ENCODE measurements at places on chromosomes 7 and 10.

- no peak for DNase-seq
Observed at GRCh38 chr7:22662036-22662435, 65.0 kb upstream of the IL6 start.

DNA sequence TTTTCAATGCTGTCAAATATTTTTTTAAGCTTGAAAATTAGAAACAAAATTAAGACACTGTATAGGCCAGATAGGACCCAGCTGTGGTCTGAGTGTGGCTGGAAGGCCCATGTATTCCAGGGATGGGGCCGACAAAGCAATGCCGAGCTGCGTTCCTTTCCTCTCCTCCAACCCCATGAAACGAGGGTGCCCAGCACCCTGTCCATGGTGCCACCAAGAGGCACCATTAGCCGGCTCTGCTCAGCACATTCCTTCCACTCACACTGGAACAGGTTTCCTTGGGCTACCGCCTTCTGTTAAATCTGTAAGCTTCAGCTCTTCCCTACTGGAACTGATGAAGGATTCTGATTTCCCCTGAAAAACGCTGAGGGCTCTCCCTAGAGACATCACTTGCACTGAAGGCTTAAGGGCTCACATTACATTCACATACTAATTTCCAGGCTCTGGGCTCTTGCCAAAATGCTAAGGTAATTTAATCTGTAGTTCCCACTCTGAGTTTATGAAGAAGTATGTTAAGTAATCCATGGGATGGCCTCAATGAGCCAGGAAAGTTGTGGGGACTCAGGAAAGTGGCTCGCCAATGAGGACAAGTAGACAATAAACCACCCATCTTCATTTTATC lies 73.7 kb upstream of the CAMK2B start:
- no peak for DNase-seq

- no peak for DNase-seq
Observed at GRCh38 chr10:11194859-11195586, 177.4 kb downstream of the CELF2 start.

DNA sequence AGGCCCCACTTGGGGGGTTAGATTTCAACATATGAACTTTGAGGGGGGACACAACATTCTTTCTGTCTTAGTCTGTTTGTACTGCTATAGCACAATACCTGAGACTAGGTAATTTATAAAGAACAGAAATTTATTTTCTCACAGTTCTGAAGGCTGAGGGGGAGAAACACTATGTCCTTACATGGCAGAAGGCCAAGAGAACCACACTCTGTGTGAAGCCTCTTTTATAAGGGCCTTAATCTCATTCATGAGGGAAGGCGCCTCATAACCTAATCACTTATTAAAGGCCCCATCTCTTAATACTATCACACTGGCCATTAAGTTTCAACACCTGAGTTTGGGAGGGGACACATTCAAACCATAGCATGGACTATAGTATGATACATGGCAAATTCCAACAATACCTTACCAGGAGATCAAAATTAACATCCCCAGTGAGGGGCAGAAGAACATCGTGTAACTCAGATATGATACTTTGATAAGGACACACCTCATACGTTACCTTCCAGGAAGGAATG lies 9.3 kb upstream of the PDLIM1 start:
- DNase-seq: no peak

- no peak for DNase-seq
Observed at GRCh38 chr7:78267141-78267540, 468.6 kb downstream of the PHTF2 start.

- no peak for DNase-seq
Observed at GRCh38 chr10:101536800-101537199, 51.3 kb downstream of the POLL start.

- DNase-seq: no peak
Observed at GRCh38 chr7:76269895-76270294, 32.6 kb upstream of the HSPB1 start.

- DNase-seq: no peak
Observed at GRCh38 chr10:125144693-125145623, 15.4 kb downstream of the CTBP2 start.

DNA sequence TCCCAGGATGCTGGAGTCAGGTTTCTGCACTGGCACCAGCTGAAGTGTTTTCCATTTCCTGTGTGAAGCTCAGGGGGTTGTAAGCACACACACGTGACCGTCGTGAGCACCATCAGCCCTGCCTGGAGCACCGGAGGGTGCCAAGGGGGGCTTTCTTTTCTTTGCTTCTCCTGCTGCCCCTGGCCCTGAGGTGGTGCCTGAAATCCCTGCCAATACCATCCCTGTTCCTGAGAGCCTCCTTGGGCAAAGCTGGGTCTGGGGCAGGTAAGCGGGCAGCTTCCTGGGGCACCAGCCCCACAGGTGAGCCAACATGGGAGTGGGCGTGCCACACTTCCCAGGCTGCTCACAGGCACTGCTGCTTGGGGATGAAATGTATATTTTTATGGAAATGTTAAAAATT lies 593.6 kb downstream of the DNAJB6 start:
- DNase-seq: no peak

DNA sequence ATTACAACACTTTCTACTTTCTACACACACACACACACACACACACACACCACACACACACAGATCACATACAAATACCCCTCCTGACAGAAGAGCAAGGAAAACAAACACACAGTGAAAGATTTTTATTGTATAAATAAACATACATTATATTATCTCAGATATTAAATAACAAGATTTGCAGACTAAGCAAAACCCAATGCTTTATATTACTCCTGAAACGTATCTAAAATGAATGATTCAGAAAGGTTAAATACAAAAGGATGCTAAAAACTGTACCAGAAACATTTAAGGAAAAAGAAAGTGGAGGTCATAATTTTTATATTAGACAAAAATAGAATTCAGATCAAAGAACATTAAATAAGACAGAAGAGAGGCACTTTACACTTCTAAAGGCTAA lies 208.3 kb upstream of the NPSR1 start:
- no peak for DNase-seq

- DNase-seq: no peak
Observed at GRCh38 chr7:106086062-106086461, 26.1 kb downstream of the SYPL1 start.

GRCh38 chr10:110355141-110355831 lies 50.6 kb upstream of the SMNDC1 start:
- no peak for DNase-seq

- no peak for DNase-seq
Observed at GRCh38 chr10:84008878-84009277, 130.4 kb upstream of the GHITM start.

DNA sequence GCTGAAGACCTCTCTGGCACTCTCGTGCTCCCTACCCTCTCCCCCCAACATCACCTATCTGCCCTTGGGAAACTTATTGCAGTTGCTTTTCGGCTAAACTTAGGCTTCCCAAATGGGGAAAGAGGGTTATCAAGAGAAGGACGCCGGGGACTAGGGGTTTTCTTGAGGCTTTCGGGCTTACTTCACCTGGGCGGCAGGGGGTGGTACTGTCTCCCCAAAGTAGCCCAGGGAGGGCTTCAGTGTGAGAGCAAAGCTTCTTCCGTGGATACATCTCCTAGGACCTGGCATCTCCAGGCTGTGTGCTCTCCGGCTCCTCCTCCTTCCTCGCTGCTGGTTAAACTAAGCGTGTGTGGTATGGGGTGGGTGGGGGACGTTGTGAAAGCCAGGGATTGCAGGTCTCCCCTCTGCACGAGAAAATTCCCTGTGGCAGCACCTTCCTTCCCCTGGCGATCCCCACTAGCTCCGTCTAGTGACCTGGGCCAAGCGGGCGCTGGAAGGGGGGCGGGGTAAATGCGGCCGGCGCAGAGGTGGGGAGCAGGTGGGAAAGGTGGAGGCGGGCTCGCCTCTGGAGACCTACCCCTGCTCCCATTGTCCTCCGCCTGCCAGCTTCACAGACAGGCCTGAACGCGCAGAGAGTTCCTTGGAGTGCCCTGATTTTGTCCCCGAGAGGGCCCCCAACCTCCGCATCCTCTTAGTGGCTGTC lies 1.1 kb downstream of the PLXDC2 start:
- no peak for DNase-seq

GRCh38 chr10:125043841-125044658 lies 102.1 kb downstream of the ZRANB1 start:
- no peak for DNase-seq

GRCh38 chr10:125081931-125082330 lies 78.4 kb downstream of the CTBP2 start:
- DNase-seq: no peak

DNA sequence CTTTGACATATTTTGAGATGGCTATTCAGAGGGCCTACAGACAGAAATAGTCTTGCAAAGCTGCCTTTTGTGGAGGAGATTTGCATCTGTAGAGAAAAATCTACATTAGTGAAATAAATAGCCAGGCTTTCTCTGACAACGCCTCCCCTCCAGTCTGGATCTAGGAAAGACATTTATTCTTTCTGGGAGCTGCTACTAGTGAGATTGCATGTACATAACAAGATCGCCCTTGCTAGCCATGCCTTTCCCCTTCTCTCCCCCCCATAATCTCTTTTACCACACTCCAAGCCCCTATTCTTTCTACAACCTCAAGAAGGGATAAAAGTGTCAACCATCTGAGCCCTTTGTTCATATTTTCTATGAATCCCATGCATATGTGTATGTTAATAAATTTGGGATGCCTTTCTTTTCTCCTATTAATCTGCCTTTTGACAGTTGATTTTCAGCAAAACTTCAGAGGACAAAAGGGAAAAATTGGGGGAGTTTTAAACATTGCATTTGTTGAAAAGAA lies 194.2 kb downstream of the SNX13 start:
- DNase-seq: no peak

DNA sequence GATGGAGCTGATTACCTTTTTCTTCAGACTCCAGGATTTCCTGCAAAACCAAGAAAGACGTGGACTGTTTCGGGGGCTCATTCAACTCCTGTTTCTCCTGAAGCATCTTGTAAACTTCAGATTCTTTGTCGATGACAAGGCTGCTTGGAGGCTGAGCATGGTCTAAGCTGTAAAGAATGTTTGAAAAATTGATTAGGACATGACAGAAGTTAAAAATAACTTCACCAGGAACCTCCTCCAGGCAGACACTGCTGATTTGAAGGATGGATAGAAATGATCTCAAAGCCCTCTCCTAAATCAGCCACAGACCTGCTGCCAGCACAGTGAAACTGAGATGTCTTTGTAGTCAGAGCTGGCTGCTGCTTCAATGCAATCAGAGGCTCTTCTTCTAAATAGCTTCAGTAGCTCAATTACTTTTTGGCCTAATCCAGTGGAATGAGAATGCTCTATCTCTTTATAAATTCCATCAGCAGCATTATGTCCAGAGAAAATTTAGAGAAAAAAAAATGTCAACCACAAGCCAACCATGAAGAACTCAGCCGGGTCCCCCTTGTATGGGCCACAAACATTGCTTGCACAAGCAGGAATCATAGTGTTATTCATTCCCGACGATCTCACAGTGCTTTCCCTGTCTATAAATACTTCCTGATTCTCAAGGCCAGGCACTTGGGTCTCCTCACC lies 43.5 kb downstream of the PDLIM1 start:
- no peak for DNase-seq

DNA sequence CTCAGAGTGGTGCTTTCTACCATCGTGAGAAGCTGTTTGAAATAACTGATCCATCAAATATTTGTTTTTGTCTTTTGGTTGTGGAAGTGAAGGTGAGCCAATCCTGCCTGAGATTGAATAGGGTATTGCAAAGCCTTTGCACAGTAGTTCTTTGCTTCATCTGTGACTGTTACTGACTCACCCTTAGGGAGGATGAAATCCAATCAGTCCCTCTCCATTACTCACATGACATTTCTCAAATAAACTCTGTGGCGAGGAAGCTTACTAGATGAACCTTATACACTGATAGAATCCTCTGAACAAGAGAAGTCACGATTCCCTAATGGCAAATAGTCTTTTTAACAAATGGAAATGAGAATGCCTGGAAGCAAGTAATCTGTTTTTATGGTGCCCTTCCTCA lies 31.9 kb downstream of the HEPACAM2 start:
- no peak for DNase-seq

- DNase-seq: no peak
Observed at GRCh38 chr10:104424719-104425118, 71.1 kb downstream of the CFAP58 start.

DNA sequence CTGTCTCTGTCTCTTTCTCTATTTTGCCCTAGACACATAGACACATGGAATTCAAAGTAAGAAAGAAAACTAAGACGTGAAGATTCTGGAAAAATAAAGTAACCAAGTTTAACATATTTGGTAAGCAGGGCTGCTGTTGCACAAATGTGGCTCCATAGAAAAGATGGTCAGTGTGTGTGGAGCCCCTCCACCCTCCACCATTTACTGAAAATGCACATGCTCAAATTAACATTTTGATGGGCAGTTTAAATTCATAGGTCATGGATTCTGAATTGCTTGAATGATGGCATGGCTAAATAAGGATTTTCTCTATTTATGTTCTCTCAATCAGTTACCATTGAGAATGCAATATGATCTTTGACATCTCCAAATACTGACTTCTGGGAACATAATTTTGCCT lies 165.5 kb upstream of the CHRM2 start:
- DNase-seq: no peak

GRCh38 chr10:1516492-1517165 lies 220.7 kb downstream of the ADARB2 start:
- no peak for DNase-seq

DNA sequence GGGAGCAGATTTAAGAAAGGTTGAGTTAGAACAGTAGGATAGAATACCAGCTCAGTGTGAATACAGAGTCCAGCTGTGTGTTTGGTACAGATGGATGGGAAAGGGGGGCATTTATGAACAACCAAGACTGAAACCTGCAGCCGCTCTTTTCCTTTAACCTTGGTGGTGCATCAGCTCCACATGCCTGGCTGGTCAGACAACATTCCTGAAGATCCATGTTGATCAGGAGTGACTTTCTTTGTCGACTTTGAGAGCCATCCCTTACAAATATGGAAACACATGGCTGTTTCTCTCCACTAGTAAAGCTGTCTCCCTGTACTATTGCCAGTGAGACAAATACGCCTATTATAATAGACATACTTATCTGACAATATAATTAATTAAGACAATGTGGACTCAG lies 476.5 kb upstream of the IGFBP3 start:
- no peak for DNase-seq

DNA sequence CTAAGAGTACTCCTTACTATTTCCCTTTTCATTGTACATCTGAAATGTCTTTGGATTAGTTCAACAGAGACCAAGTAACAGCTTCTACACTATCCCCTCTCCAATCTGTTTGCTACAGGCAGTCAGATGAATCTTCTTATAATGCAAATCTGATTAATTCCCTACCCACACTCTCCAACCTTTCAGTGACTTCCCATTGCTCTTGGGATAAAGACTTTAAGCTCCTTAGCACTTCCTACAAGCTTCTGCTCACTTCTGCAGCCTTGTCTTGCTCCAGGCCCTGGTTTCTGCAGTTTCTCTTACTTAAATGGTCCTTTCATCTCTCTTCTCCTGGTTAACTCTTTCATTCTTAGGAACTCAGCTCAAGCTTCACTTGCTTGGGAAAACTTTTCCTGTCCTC lies 65.2 kb upstream of the FEZF1 start:
- DNase-seq: no peak

DNA sequence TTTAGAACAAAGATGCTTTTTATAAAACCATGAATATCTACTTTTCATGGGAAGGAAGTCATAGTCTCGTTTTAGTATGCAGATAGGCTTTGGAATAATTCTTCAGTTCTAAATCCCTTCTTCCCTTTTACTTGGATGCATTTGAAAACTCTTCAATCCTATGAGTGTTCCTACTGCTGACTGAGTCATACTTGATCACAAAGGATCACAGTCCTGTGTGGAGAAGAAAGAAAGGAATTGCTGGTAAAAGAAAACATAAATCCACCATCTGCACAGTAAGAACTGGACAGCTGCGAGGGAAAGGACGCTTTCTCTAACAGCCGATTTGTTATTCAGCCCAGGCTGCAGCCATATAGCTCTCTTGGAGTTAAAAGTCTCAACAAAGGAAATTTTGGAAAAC lies 209.9 kb downstream of the SEMA3E start:
- DNase-seq: no peak

GRCh38 chr10:132113766-132114365 lies 48.1 kb downstream of the JAKMIP3 start:
- DNase-seq: no peak
